ENCODE measurements at places on chromosomes 2 and 18.

DNA sequence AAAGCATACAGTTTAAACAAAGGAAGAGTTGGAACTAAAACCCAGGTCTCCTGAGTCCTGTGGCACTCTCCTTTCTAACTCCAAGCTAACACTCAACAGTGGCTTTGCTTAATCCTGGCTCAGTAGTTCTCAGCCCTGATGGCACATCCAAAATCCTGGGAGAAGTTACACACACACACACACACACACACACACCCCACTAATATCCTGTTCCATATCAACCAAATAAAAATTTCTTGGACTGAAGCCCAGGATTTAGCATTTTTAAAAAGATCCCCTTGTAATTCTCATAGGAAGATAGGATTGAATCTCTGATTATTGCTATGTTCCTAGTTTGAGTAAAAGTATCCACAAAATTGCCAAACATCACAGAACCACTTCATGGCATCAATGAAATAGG is 136.1 kb upstream of the RIOK3 start:
- DNase-seq: no peak

GRCh38 chr2:113134717-113135116 is 7.3 kb downstream of the IL1RN start:
- no peak for DNase-seq

DNA sequence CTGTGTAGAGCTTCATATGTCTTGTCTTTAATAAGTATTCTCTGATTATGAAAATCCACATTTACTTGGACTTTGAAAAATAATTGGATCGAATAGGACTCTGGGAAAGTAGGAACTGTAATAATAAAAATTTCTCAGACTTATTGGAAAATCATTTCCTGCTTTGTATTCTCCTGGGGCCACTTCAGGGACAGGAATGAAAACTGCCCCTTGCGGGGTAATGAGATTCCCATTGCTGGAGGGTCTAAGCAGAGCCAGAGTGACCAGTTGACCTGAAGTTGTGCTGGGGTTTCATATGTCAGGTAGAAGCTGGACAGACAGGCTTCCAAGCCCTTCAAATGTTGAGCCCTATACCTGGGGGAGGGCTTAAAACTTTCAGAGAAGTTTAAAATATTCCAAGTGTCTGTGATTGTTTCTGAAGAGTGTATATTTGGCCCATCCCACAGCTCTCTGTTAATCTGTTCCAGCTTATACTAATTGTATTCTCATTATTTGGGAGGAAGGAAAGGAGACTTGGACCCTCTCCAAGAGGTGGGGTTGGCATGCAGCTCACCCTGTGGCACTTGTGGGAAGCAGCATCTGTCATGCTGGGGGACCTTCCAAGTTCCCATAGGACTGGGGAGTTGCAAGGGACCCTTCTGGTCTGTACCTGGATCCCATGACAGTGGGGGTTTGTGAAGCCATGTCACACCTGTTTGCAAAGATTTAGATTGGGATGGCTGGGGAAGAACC is 268.7 kb upstream of the ATP5MC3 start:
- DNase-seq: no peak

DNA sequence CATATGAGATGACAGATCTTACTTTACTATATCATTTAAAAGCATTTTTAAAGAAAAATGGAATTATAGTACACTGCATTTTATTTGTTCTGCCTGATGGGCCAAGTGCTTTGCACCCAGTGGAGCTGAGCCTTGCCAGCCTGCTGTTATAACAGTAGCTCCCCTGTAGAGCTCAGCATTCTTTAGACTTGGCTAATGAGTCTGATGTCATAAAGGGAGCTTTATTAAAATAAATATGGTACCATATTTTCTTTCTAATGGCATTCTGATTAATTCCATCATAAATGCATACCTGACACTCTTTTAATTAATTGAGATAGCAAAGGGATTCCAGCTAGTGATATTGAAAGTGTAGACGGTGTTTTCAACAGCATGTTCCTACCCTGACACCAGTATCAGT is 40.7 kb downstream of the PARD3B start:
- DNase-seq: no peak

DNA sequence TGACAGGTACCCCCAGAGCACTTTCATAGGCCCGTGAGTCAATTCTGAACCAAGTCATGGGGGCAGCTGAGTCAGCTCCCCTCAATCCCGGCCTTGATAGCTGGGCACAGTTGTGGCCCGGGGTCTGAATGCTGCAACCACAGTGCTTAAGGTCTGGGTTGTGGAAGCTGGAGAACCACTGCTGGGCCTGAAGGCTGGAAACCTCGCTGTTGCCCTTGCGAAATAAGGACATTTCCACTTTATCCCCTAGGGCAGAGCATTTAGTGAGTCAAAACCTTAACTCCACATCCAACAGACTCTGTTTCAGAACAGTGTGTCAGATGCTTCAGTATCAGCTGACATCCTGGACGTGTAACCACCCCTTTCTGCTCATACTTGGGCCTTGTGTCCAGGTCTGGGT is 58.6 kb downstream of the SP110 start:
- no peak for DNase-seq

- DNase-seq: no peak
Observed at GRCh38 chr18:79905389-79905911, 46.0 kb downstream of the SLC66A2 start.

DNA sequence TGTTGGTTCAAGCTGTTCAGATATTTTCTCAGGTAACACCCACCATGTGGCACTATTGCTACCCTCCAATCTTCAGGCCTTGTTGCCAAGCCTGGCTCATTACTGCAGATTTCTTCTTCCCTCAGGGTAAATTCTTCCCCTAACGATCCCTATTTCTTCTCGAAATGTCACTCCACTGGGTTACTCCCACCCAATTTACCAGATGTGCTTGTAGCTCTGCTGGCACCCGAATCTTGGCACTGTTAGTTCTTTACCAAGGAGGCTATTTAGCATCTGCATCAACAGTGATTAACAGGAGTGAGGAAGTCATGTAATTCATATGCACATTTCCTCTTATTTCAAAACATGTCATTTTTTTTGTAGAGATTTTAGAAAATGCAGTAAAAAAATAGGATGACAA is 217.1 kb upstream of the CYRIA start:
- DNase-seq: no peak

DNA sequence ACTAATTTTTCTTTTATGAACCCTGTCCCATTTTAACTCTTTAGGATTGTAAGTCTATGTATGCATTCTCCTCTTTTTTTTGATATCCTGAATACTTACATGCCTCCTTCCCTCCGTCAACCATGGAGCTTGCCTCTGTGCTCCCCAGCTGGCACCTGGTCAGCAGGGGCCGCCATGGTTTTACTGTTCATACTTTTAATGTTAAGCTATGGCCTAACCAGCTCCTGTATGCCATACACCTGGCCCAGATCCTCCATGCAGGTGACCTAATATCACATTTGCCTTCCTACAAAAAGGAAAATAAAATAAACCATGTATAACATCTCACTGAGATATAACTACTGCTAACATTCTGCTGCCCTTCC is 283.1 kb upstream of the TRIB2 start:
- DNase-seq: no peak

DNA sequence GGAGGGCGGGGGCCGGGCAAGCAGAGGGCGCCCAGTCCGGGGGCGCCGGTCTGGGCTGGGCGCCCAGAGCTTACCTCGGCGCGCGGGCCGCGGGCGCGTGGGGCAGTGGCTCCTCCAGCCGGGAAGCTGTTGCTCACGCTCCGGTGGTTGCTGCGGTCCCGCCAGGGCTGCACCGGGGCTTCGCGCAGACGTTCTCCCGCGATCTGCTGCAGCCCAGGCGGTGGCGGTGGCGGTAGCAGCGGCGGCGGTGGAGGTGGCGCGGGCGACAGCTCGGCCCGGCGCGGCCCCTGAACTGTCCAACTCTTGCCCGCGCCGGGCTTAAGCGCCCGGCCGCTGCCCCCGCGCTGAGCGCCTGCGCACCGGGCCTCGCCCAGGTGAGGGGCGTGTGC is 391 bp downstream of the ZNF385B start:
- DNase-seq: no peak

DNA sequence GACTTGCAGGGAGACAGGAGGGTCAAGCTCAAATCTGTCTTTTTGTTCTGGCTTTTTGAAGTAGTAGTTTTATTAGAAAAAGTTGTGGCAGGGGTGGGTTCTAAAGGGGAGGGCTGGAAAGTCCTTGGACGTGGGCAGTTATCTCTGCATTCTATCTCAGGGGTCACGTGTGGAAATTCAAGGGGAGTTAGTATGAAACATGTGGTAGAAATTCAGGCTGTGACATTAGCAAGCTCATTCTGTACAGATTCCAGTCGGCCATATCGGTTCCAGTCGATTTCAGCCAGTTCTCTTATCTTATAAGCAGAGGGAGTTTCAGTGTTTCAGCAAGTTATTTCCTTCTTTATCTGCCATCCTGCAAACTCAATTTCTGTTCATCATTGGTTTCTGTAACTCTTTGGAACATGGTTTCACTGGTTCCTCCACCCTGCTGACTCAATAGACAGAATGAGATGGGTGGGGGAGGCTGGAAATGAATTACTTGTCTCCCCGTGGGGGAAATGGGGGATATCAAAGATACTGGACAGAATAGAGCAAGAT is 53.0 kb downstream of the RAB27B start:
- DNase-seq: no peak

GRCh38 chr2:175233135-175233719 is 51.7 kb upstream of the ATP5MC3 start:
- DNase-seq: no peak

- no peak for DNase-seq
Observed at GRCh38 chr2:129396980-129397599, 582.4 kb upstream of the RAB6C start.

DNA sequence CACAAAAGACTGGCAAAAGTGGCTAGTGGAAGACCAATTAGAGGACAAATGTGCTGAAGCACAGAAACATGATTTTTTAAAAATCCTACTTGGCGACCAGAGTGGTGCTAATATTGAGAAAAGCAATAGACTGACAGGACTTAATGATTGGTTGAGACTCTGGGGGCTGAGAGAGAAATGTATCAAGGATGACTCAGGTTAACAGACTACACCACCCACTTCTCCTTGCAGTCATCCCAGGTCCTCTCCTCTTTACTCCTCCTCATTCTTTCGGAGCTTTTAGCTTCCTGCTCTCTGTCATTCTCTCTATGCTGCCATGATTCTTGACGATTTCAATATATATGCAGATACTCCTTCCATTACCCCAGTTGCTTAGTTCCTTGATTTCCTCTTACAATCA is 54.6 kb upstream of the CYTIP start:
- no peak for DNase-seq

DNA sequence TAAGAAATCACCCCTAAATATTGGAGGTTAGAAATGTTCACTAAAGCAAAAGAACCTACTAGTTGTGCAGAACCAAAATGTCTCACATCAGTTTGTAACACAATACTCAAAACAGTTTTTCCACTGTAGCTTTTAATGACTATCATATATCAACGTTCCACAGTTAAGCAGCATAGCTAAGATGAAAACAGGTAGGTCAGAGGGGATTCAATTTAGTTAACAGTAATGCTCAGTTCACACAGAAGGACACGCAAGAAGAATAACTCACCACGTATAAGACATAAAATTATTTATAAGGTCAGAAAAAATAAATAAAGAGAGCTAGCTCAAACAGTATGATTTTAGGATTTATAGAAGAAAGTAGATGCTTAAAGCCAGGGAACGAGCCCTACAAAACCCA is 118.9 kb upstream of the CCDC150 start:
- DNase-seq: no peak

DNA sequence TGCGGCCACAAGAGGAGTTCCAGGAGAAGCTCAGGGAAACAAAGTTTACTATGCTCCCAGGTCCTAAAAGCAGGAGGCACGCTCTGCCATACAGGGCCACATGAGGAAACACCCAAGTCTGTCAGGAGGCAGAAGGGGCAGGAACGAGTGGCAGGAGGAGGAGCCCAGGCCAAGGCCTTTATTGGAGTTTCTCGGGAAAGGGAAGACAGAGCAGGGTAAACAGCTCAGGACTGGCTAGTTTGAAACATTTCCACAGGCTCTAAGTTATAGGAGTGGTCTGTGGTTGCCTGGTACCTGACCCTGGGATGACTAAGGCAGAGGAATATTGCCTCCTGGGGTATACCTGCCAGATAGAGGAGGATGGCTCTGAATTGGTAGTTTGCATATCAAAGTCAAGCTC is 3.7 kb upstream of the ZNF638 start:
- DNase-seq: no peak

GRCh38 chr2:191064590-191064989 is 50.6 kb upstream of the STAT1 start:
- DNase-seq: peak; percentile 32

GRCh38 chr2:20486571-20486970 is 39.7 kb downstream of the RHOB start:
- DNase-seq: no peak

DNA sequence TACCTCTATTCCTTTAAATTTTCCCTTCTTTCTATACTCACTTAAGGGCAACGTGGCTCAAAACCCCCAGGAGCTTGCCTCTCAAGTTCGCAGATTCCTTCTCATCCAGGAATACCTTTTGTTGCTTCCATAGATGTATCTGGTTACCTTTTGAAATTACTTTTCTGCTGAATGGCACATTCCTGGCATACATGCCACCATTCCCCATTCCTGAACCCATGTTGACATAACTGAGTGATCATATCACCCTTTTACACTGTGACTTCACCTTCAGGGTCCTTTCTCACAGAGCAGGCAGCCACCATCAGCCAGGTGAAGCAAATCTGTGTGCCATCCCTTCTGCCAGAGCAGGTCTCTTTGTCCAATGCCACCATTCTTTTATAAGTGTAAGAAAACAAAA is 615.8 kb downstream of the ARHGAP15 start:
- DNase-seq: no peak

GRCh38 chr18:3305933-3306332 is 44.0 kb downstream of the MYL12B start:
- no peak for DNase-seq

DNA sequence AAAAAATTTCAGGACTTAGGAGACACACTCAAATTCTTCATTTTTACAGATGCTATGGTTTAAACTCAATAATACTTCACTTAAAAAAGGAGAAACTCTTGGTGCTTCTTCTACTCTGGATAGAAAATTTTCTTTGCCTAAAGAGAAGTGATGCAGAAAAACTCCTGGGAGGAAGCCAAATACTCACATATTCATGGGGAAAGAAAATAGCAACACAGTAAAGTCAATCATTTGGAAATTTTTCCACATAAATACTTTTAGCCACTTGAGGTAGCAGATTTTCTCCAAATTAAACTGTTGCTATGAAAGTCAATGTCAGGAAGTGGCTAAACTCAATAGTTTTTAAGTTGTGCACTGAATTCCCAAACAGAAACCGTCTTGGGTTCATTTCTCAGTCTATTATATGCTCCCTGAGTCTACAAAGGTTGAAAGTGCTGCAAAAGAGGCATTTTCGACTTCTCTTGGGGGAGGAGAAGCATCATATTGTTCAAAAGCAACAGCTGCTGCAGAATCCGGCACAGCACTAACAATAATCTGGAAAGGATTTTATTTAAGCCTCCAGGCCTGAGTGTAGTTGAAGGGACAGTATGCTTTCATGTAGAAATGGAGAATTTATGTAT is 81.1 kb downstream of the UPP2 start:
- DNase-seq: no peak

- DNase-seq: no peak
Observed at GRCh38 chr2:225270053-225270452, 129.5 kb upstream of the NYAP2 start.

GRCh38 chr2:224954980-224955379 is 87.3 kb downstream of the DOCK10 start:
- DNase-seq: no peak

- DNase-seq: no peak
Observed at GRCh38 chr2:27705851-27706622, 42.3 kb downstream of the SLC4A1AP start.

GRCh38 chr2:119111115-119111975 is 47.2 kb downstream of the C1QL2 start:
- DNase-seq: no peak
